ENCODE measurements at places on chromosomes 1 and 21.

DNA sequence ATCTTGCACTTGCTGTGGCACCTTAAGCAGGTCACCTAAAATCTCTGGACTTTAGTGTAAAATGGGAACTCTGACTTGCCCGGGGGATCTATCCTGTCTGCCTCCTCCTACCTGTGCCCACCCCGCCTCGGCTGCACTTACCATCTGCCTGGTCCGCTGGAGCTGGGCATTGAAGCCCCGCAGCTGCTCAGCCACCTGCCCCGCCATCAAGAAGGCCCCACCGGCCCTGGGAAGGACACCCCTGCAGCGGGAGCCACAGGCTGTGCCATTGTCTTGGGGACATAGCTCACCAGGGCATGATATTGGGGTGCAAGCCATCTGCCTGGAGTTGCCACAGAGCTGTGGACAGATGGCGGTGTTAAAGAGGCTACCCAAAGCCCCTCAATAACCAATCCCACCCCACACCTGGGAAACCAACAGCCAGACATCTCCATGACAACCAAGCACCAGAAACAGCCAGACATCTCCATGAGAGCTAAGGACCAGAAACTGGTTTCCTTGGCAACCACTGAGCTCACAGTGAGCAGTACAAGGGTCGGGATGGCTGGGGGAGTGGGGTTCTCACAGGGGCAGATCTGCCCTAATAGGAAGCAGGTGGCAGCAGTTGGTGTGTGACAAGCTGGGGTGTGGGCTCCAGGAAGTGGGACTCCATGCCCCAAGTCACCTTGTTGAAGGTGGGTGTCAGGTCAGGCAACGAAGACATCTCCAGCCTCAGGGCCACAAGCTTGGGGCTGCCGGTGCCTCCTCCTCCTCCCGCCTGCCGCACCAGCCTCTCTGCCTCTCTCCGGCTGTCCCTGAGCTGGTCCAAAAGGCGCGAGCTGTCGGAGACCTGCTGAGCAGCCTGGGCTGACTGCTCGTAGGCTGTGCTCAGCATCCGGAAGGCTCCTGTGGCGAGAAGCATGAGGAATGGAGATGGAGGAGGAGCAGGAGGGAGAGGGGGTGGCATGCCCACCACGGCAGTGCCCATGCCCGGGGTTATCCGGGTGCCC is 29.1 kb downstream of the LAMB3 start:
- DNase-seq, result no peak

- DNase-seq, result no peak
Measured at GRCh38 chr1:182015360-182015759, 46.2 kb downstream of the ZNF648 start.

DNA sequence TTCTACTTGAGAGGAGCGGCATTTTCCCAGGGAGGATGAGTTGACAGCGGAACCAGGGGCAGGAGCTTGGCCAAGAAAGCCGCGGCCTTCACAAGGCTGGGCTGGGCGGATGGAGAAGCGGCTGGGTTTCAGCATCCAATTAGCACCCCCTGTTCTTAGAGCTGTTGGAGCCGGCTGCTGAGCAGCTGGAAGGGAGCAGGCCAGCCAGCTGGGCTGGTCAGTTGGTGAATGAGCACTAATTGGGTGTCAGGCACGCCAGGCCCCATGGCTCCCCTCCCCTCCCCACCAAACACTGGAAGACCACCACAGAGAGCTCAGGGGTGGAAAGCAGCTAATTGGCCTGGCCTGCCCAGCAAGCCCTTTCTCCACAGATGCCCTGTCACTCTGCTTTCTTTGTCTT is 245.6 kb downstream of the RRAGC start:
- no peak for DNase-seq

GRCh38 chr1:118898712-118899111 is 89.4 kb downstream of the TBX15 start:
- no peak for DNase-seq

DNA sequence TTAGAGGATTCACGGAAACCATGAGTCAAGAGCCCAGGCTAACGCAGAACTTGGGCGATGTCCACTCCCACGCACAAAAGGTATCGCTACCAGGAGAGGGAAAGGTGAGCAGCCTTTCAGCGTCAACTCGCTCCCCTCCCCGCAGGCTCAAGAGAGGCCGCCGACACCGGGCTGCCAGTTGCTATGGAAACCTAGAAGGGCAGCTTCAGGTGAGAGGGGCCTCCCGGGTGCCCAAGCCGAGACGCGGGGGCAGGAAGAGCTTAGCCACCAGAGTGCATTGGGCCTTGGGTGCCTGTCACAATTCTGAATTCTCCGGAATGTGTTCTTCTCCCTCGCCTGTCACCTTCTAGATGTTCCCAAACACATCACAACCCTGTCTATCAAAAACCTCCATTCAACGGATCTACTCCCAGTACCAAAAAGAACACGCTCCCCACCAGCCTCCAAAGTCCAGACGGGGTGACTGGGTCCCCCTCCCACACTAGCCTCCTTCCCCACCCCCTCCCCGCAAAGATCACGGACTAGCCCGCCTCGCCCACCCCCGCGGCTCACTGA is 694 bp downstream of the MEAF6 start:
- no peak for DNase-seq

GRCh38 chr1:184486761-184487445 is 100.1 kb downstream of the C1orf21 start:
- no peak for DNase-seq

GRCh38 chr1:195511501-195511900 is 1096.7 kb downstream of the KCNT2 start:
- no peak for DNase-seq

GRCh38 chr1:154960446-154961136 is 991 bp downstream of the PYGO2 start:
- DNase-seq, result no peak

- DNase-seq, result no peak
Measured at GRCh38 chr1:110585481-110585880, 20.7 kb downstream of the KCNA2 start.

DNA sequence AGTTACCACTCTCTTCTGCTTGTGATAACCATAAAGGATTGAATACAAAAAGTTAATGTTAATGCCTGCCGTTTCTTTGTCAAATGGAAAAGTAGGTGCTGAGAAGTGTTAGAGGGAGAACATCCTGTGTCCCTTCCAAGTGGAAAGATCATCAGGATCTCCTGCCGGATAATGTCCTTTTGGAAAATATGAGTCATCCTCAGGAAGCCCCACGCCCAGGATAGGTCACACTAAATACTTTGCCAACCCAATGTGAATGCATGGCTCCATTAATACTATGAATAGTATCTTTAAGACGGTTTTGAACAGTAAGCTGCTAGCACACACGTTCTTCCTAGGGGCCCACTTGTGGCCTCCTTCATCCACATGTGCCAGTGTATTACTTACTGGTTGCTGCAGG is 279.5 kb downstream of the ZNF326 start:
- no peak for DNase-seq

- DNase-seq, result no peak
Measured at GRCh38 chr1:41523071-41523470, 38.6 kb upstream of the EDN2 start.

DNA sequence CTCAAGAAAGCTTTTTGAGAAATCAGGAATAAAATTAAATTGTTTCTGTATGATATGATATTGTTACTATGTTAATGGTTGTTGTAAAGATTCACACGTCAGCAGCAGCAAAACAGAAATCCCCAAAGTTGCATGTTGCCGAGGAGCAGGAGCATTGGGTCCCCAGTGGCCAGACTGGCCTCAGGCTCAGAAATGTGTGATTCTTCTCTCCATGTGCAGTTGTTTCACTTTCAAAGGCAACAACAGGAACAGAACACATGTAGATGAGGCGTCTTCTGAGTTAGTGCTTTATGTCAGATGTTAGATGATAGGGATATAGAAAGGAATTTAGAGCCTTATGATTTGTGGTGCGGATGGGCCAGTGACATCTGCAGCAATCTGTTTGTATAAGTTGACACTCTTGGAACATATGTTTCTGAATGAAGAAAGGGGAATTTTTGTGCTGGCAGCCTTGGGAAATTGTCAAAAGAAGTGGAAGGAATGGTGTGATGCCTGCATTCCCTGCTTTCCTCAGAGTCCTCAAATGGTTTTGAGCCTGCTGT is 2.1 kb upstream of the TTLL7 start:
- DNase-seq, result no peak

DNA sequence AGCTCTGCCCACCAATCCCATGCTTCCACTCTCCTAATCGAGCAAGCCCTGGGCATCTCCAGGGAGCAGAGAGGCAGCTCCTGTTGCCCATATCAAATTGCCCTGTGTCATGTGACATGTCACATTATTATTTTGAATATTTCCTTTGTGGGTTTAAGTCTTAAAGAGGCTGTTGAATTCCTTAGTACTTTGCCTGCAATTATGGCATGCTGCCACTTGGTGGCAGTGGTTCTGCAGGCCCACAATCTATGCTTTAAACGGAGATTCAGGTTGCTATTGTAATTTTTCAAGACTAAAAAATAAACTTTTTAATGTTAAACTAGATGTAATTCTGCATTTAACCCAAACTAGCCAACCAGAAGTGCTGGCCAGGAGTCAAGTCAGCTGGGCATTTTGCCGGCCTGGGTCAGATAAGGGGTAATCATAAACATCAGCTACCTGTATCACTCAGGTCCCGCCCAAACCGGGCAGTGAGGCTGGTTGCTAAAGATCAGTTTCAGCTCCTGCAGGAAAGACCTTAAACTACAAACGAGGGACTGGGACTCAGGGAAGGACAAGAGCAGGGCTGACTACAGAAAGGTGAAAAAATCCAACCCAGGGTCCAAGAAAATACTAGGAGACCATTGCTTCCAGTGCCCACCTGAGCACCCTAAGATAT is 37.3 kb upstream of the ARHGEF16 start:
- DNase-seq, result no peak

DNA sequence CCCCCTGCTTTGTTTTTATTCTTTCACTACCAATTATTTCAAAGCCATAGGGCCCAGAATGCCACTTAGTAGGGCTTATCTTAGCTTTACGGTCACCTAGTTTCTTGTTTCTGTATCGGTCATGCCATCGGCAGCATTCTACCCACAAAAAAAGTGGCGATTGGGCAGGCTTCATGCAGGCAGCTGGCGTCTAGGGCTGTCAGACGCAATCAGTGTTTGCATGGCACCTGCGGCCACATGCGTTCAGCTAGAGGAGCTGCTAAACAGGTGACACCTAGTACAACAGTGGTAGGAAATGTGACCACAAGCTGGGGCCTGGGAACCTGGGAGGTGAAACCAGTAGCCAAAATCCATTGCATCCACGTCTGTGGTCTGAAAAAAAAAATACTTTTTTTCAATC is 262.7 kb downstream of the PBX1 start:
- DNase-seq, result no peak

- DNase-seq, result no peak
Measured at GRCh38 chr1:114341856-114342255, 169.1 kb downstream of the TRIM33 start.

DNA sequence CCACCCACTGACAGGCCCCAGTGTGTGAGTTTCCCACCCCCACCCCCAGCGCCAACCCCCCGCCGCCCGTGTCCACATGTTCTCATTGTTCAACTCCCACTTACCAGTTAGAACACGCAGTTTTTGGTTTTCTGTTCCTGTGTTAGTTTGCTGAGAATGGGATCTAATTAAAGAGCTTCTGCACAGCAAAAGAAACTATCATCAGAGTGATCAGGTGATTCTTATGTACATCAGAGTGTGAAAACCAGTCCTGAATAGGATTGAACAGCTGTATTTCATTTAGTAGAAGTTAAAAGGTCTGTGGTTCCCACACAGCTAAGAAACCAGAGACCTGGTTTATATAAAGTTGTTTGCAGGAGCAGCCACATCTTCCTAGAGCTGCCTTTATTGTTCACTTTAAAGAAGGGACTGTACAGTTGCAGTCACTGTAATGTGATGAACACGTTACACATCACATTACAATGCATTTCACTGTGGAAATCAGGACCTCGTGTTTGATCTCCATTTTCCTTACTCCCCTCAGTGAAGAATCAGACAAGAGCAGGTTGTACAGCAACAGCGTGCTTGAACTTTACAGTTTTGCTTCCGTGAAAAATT is 1.2 kb downstream of the GBP6 start:
- DNase-seq, result no peak

DNA sequence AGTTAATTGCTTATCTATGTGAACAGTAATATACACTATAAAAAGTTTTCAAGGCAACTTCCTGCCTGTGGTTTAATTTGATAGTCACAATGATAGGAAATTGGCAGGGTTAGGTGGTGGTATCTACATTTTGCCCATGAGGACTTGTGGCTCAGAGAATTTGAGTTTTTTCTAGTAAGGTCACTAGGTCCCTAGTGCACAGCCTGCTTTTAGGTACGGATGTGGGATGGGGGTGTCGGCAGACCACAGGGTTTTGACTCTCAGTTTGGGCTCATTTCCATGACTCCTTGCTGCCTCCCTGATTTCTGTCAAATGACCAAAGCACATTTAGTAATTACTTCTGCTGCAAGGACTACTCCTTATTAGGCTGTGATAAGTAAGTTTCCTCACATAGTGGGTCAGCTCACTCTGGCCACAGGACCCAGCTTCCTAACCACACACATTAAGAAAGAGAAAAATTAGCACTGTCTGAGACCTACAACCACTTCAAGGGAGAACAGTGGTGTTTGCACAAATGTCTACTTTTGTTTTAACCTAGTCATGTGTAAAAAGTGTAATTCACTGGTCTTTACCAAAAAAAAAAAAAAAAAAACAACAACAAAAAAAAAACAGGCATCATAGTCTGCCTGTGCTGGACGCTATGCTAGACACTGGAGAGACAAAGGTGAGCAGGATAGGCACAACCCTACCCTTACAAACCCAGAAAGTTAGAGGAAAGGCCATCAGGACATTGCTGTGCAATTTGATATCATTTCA is 43.7 kb downstream of the MRPL39 start:
- no peak for DNase-seq

DNA sequence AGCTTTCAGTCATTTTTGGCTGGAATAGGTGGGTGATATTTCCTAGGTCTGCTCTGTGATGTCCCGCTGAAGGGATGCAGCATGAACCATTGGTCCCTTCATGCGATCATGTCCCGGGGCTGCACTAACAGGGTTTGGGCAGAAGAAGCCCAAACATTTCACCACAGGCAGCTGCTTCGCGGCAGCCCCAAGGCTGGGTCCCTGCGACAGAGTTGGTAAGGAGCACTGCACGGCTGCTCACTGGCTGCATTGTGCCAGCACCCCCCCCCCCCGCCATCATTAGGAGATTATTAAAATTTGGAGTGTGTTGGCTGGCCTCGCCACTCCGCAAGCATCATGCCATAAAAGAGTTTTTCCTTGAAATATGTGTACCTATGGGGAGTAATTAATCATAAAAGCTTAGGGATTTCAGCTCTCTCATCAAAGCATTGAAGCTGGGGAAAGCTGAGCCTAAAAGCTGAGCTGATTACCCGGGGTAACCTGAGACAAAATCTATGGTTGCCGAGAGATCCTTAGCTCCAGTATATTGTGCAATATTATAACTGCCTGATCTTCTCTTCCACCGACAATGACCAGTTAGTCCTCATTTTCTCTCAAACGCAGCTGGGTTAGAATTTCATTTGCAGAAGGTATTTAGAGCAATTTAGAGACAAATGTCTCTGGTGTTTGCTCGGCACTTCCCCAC is 62.5 kb downstream of the PEX14 start:
- no peak for DNase-seq

GRCh38 chr1:79128722-79129121 is 122.2 kb upstream of the ADGRL4 start:
- no peak for DNase-seq

DNA sequence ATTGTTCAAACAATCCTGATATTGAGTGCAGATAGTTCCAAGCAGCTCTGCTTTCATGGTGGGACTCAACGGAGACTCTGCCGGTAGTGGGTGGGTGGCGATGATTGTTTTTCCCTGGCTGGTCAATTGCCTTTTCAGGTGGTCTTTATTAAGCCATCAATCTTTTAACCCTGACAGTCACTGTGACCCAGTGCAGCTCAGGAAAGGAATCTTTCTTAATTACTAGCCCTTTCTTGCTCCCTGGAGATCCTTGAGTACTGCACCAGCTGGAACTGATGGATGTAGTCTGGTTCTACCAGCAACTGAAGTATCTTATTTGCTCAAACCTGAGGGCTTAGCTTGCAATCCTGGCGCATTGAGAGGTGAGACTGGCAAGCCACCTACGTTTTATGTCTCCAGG is 196.4 kb downstream of the PLPP3 start:
- DNase-seq, result no peak

All from T1000 (cell line).